Trophoblast cell (in vitro differentiated cells and primary cell): ENCODE measurements at places on chromosomes 12 and 14.

DNA sequence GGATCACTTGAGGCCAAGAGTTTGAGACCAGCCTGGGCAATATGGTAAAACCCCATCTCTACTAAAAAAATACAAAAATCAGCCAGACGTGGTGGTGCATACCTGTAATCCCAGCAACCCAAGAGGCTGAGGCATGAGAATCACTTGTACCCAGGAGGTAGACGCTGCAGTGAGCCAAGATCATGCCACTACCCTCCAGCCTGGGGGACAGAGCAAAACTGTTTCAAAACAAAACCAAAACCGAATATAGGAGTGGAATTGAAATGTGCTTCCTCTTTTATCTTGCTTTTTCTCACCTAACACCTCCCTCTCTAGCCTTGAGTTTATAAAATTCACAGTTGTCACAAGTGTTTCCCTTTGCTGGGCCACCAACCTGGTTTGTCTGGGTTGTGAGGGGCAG, 181.9 kb downstream of the PAH start:
- no peak for DNase-seq

- no peak for DNase-seq
Measured at GRCh38 chr12:57150400-57151000, 3.1 kb upstream of the LRP1-AS start.

DNA sequence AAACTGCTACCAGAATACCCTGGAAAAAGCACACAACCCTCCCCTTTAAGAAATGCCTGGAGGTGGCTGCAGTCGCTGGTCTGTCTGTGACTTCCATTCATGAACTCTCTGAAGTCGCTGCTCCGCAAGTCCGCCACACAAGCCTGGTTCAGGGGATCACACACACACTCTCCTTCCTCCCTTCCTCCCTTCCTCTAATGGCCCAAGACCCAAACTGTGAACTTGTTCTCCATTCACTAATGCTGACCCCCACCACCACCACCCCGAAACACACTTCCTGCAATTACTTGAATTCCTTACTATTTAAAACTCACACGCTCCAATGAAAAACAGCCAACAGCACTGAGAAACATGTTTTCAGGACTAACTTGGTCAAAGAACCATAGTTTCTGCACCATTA, 1.0 kb upstream of the LMO3 start:
- no peak for DNase-seq

DNA sequence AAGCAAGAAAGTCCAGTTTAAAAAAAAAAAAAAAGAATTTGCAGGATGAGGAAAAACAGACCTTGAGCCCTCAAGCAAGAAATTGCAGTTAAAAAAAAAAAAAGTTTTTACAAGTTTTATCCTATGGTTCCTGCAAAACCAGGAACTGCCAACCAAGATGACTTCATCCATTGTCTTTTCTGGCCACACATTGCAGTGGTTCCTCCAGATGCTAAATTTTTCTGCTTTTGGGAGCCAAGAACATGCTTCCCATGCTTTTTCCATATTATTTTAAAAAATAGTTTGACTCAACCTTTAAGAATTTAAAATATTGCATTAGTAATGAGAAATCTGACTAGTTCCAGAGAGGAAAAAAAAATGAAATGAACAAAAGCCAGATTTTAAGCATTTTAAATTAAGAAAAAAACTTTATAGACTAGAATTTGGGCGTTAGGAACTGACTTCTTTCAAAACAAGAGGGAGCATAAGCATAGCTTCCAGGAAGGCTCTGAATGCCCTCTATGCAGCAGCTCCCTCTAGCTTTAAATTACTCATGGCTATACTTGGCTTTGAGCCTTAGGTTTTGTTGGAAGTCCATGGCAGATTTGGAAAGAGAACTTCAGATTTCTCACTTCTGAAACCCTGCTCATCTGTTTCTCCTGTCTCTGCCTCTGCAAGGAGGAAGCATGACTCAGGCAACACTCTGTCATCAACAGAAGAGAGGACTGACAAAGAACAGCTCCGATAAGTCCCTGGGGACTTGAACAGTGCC, 124.5 kb downstream of the GPR65 start:
- peak; percentile 9 for DNase-seq

DNA sequence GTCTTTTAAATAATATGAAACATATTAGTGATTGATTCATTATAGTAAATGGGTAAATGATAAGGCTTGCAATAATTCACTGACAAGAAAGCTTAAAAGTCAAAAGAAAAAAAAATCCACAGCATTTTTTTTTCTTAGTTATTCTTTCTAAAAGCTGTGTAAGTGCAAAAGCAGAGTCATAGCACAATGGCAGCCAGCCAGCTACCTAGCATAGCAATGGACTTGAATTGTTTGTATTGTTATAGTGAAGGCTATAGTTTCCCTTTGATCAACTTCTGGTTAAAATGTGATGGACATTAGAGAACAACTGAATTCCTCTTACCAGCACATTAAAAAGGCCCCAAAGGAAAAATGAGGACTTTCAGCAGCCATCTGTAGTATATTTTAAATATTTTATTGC, 232.1 kb downstream of the NAV3 start:
- no peak for DNase-seq

- DNase-seq: peak; percentile 88
Measured at GRCh38 chr14:23237772-23238594, at the start of gene RNF212B. Gene RNF212B (plus strand): TSS chr14:23237936. CDS start chr14:23240346, 2,410 bp downstream.

GRCh38 chr14:96676166-96676565, 121.0 kb upstream of the VRK1 start:
- peak; percentile 74 for DNase-seq
